ENCODE measurements at places on chromosomes 1 and 21.
A peak's percentile ranks its signal among the peaks of the same experiment; 100 is the strongest.

- H3K36me3 ChIP-seq, result no peaks in the 10 kb centered on the region
- no peaks in the 10 kb centered on the region for H3K27me3 ChIP-seq
- DNase-seq, result no peak
- H3K27ac ChIP-seq, result no peak overlapping the region
- no peak overlapping the region for H3K4me3 ChIP-seq
Observed at GRCh38 chr1:9200441-9200840, 34.1 kb upstream of the H6PD start.

GRCh38 chr1:160149716-160150115, 1.7 kb upstream of the ATP1A4 start:
- H3K36me3 ChIP-seq, result no peaks in the 10 kb centered on the region
- H3K4me1 ChIP-seq, result no peaks in the 10 kb centered on the region
- no peaks in the 10 kb centered on the region for H3K27me3 ChIP-seq
- no peak for DNase-seq
- no peak overlapping the region for H3K27ac ChIP-seq

GRCh38 chr1:49171941-49172593, 395.4 kb upstream of the BEND5 start:
- H3K27me3 ChIP-seq, result no peaks in the 10 kb centered on the region
- no peaks in the 10 kb centered on the region for H3K36me3 ChIP-seq
- DNase-seq, result no peak

- no peaks in the 10 kb centered on the region for H3K27me3 ChIP-seq
- no peaks in the 10 kb centered on the region for H3K36me3 ChIP-seq
- H3K27ac ChIP-seq, result no peak overlapping the region
- DNase-seq, result no peak
Observed at GRCh38 chr1:194795917-194796593, 1609.6 kb upstream of the B3GALT2 start.

DNA sequence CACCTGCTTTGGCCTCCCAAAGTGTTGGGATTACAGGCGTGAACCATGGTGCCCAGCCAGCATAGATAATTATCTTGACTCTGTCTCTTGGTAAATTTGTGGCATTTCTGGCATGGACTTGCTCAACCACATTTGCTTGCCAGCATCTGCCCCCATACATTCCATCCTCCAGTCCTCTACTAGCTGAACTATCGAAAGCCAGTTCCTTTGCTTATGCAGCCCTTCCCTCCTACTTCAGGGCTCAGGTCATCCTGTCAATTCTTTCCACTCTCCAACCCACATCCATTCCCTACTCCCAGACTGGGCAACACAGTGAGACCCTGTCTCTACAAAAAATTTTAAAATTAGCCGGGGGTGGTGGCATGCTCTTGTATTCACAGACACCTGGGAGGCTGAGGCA, 13.0 kb upstream of the UQCRHL start:
- no peak for DNase-seq
- H3K4me3 ChIP-seq, result no peak overlapping the region
- H3K27ac ChIP-seq, result no peak overlapping the region
- no peaks in the 10 kb centered on the region for H3K27me3 ChIP-seq
- H3K4me1 ChIP-seq, result peaks cover 2% of the 10 kb centered on the region

- no peaks in the 10 kb centered on the region for H3K27me3 ChIP-seq
- no peaks in the 10 kb centered on the region for H3K4me1 ChIP-seq
- no peak overlapping the region for H3K4me3 ChIP-seq
- no peak for DNase-seq
Observed at GRCh38 chr1:98490099-98490498, 171.4 kb upstream of the SNX7 start.

GRCh38 chr1:180901076-180901990, 11.4 kb upstream of the KIAA1614 start:
- no peak overlapping the region for H3K27ac ChIP-seq
- DNase-seq, result no peak
- no peaks in the 10 kb centered on the region for H3K27me3 ChIP-seq
- no peaks in the 10 kb centered on the region for H3K36me3 ChIP-seq
- H3K4me1 ChIP-seq, result peaks cover 2% of the 10 kb centered on the region

GRCh38 chr1:183472488-183473216, at the start of gene SMG7:
Gene SMG7 (plus strand): TSS chr1:183472499. CDS start chr1:183472621, 122 bp downstream.
- H3K27ac ChIP-seq, result peak within 1 kb of the TSS; percentile 88
- no peaks in the 10 kb centered on the region for H3K27me3 ChIP-seq
- peaks cover 4% of the 10 kb centered on the region for H3K4me1 ChIP-seq
- H3K36me3 ChIP-seq, result no peaks in the 10 kb centered on the region
- peak within 1 kb of the TSS; percentile 96 for H3K4me3 ChIP-seq

DNA sequence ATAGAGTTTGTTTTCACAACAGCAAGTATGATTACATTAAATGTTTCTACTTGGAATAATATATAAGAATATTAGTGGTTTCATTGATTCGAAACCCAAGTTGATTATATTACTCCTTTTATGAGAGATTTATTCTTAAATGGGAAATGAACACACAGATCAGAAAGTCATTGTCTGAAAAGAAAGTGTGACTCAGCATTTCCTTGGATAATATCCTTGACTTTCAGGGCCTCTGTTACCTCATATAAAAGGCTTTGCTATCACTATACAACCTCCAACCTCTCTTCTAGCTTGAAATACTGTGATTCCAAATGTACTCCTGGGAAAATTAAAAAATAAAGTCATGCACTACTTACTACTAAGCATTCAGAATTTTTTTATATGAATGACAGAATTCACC, 295.3 kb upstream of the LYPLAL1 start:
- no peak for DNase-seq
- no peak overlapping the region for H3K27ac ChIP-seq
- no peaks in the 10 kb centered on the region for H3K27me3 ChIP-seq
- H3K4me1 ChIP-seq, result peaks cover 7% of the 10 kb centered on the region
- no peak overlapping the region for H3K4me3 ChIP-seq

DNA sequence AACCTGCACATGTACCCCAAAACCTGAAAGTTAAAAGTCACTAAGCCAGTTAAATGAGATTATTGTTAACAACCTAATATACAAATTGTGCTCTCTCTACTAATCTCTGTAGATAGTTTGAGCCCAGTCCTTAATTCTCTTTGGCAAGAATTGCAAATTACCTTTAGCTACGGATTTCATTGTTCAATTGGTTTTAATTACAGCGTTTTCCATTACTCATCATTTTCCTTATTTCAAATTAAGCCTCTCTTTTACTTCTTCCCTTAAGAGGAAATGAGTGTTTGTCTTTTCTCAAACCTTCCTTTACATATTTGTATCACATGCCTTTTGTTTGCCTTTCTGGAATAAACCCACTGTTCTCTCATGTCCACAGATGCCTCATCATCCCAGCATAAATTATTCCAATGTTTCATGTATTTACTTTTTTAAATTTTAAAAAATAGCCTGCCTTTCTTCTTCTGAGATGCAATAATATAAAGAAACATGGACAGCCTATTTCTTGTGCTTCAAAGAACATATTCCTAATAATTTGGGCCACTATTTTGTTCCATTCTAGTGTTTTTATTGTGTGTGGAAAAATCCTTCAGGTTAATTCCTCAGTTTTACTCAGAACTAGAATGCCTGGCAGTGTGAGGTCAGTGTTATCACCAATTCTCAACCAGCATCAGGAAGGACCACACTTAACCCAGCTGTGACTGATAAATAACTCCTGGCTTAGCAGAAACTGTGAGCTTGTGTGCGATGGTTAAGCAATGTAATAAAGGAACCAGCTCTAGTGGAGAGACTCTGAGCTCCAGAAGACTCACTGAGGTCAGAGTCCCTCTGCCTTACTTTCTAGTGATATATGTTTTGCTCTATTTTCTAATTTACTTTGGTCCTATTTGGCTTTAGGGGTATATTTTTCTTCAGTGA, 600.5 kb downstream of the LTN1 start:
- H3K4me1 ChIP-seq, result no peaks in the 10 kb centered on the region
- no peak for DNase-seq
- H3K27ac ChIP-seq, result no peak overlapping the region
- no peak overlapping the region for H3K4me3 ChIP-seq
- no peaks in the 10 kb centered on the region for H3K27me3 ChIP-seq
- no peaks in the 10 kb centered on the region for H3K36me3 ChIP-seq

DNA sequence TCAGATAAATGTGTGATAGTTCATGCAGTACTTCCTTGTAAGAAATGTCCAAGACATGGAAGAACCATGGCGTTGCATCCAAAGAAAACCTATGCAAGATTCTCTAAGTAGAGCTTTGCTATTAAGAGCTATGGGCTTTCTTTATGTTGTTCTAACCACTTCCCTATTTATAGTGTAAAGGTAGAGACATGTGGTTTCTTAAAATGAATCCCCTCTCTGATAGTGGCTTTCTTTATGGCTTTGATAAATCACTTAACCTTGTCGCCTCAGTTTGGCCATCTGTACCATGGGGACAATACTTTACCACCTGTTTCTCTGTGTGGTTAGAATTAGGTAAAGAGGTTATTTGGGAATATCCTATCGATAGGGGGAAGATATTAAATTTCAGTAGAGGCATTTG, 305.5 kb downstream of the NFIA start:
- no peak overlapping the region for H3K27ac ChIP-seq
- no peak for DNase-seq
- H3K27me3 ChIP-seq, result no peaks in the 10 kb centered on the region
- H3K4me1 ChIP-seq, result no peaks in the 10 kb centered on the region
- H3K4me3 ChIP-seq, result no peak overlapping the region

DNA sequence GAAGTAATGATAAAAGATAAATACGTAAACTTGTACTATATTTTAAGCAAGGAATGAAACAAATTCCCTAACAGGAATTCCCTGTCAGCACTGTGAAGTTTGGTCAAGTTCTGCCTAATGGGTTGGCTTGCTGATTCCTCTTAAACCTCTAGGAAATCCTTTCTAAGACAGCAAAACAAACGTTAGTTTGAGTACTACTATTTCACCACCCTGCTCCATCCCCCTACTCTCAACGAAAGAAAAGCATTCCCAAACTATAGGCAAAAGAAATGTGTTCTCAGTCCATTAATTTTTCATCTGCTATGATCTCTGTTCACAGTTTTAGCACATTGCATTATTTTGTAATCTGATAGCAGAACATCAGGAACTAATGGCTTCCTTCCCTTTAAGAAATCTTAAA, 16.1 kb downstream of the SERPINC1 start:
- H3K36me3 ChIP-seq, result no peaks in the 10 kb centered on the region
- peaks cover 5% of the 10 kb centered on the region for H3K4me1 ChIP-seq
- no peaks in the 10 kb centered on the region for H3K27me3 ChIP-seq
- DNase-seq, result no peak
- H3K27ac ChIP-seq, result no peak overlapping the region

GRCh38 chr21:44931501-44932407, 8.1 kb upstream of the SLX9 start:
- H3K27ac ChIP-seq, result no peak overlapping the region
- no peaks in the 10 kb centered on the region for H3K4me1 ChIP-seq
- peaks cover 7% of the 10 kb centered on the region for H3K27me3 ChIP-seq
- H3K4me3 ChIP-seq, result peak overlapping the region; percentile 24
- H3K36me3 ChIP-seq, result no peaks in the 10 kb centered on the region
- DNase-seq, result no peak

DNA sequence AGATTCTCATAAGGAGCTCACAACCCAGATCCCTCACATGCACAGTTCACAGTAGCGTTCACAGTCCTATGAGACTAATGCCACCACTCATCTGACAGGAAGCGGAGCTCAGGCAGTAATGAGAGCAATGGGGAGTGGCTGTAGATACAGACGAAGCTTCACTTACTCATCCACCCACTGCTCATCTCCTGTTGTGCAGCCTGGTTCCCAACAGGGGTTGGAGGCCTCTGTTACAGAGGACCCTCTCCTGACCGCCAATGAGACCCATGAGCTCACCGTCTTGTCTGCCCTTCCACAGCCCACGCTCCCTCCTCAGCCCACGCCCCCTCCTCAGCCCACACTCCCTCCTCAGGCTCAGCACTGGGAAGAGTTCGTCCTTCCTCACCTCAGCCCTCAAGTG, 39.6 kb downstream of the RSPH1 start:
- no peak overlapping the region for H3K4me3 ChIP-seq
- H3K4me1 ChIP-seq, result no peaks in the 10 kb centered on the region
- no peaks in the 10 kb centered on the region for H3K36me3 ChIP-seq
- H3K27me3 ChIP-seq, result no peaks in the 10 kb centered on the region
- H3K27ac ChIP-seq, result no peak overlapping the region

DNA sequence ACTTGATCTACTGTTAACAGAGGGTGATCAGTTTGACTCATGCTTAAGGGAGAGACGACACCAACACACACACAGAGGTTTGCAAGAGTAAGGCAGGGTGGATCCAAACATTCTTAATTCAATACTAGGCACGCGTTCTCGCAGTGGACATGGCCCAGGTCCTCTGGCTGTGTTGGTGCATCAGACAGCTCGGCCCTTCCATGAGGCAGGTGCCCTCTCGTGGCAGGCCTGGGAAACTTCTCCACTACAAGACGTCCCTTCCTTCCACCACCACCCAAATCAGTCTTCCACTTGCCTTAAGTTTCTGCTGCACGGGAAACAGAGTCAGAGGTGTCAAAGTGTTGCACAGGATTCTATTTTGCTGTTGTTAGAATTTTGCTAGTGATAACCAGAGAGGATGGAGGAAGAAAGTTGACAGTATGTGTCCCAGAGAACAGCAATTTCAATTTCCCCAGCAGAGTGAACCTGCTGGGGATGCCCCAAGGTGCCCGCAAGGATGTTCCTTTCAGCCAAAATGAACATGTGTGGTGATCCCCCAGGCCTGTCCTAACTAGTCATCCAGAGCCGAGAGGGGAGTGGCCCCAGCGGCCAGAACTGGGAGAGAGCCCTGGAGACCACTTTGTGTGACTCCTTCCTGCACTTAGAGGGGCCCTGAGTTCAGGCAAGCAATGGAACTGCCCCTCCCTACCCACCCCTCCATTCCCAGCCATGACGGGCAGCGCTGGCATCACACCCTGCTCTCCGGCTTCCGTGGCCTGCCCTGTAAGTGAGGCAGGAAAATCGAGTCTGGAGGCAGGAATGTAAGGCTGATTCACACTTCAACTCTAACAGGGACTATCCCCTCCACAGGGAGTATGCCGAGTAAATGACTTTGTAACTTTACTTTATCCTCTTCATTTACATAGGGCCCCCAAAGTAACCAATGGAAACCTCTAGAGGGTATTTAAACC, 34.8 kb downstream of the MX1 start:
- no peaks in the 10 kb centered on the region for H3K36me3 ChIP-seq
- H3K4me1 ChIP-seq, result peaks cover 1% of the 10 kb centered on the region
- no peaks in the 10 kb centered on the region for H3K27me3 ChIP-seq
- H3K27ac ChIP-seq, result no peak overlapping the region
